Right lobe of liver (tissue), 6 donors: ENCODE measurements at places on chromosomes 7 and 10.

GRCh38 chr10:69936091-69936490 is 116.6 kb upstream of the MACROH2A2 start:
- DNase-seq, result no peak

DNA sequence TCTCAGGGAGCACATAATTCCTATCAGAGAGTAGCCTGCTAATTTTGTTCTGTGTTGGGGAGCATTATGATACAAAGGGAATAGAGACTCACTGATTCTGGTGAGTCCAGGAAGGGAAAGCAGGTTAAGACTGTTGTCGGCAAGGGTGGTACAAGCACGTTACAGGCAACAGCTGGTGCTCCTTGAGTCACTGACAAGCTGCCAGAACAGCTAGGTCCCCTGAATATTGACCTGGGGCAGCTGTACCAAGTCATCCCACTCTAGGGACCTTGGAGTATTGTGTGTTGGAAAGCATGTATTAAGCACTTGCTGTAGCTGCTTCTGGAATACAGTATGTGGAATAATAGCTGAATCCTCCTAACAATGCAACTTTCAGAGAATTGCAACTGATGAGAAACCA is 37.0 kb upstream of the GLCCI1 start:
- no peak for DNase-seq

DNA sequence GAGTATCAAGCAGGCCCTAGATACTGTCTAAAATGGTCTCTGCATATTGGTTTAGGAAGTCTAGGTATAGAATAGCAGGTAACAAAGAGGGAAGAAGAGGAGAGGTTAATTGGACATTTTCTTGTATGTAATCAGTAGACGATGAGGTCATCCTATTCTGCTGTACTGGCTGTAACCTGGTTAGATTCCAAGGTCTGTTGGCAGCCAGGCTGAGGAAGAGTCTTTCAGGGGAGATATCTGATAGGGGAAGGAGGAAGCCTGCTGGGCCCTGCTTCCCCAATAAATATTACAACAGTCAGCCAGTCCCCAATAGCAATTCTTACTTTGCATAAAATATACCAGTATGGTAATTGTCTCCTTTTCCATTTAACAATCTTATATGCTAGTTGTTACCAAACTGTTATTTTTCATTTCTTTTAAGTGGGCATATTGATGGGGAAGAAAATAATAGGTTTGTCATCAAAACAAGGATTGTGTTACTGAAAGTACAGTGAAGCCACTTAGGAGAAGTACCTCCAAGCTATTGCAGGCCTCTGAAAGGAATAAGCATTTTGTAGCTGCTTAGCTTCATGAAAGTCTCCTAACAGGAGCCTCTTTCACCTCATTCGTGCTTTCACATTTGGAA is 186.4 kb downstream of the LRRC4 start:
- DNase-seq, result peak; percentile 42

DNA sequence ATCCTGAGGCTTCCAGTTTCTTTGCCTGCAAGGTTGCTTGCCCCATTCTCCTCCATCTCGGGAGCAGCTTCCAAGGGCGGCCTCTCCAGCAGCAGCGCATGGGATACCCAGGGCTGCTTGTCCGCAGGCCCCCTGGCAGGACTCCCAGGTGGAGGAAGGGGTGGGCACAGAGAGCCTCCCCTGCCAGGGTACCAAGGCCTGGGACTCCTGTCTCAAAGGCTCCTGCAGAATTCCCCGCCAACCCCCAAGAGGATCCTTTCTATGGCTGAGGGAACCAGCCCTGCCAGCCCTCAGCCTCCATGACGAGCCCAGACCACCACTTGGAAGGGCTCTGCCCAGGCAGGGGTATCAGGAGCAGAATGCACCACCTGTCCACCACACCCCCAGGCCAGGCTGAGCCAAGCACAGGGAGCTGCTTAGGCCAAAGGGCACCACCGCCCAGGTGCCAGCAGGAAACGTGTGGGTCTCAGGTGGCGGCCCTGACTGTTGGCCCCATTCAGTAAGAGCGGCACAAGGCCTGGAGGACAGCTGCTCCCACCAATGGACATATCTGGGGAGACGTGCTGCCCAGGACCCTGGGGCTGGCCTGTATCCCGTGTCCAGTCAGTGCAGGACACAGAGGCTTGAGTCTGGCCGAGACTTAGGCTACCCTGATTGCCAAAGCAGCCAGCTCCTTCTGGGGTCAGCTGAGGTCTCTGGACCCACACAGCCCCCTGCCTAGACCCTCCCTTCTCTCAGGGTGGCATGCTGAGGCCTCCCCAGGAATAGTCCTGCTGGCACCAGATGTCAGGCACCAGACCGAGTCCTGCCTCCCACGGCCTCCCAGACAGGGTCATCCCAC is 33.8 kb upstream of the INPP5A start:
- DNase-seq, result peak; percentile 39

- DNase-seq, result no peak
These were observed 245.3 kb upstream of the SLC26A5 start for GRCh38 chr7:103691291-103691690.

- peak; percentile 52 for DNase-seq
These were observed 145.1 kb downstream of the SEMA3D start for GRCh38 chr7:85041605-85042216.

DNA sequence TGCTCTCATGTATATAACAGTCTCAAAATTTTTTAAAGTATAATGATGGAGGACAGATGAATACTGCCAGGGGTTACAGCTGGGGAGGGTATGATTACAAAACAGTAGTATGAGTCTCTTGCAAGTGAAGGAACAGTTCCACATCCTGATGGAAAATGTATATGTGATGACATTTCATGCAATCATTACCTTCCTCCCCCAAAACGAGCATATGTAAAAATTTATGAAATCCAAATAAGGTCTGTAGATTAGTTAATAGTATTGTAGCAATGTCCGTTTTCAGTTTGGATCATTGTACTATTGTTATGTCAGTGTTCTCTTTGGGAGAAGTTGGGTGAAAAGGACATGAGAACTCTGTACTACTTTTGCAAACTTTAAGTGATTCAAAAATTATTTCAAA is 38.0 kb downstream of the DRGX start:
- no peak for DNase-seq
